Tibial artery (tissue), 4 donors: ENCODE measurements at places on chromosomes 1 and 21.
A peak's percentile ranks its signal among the peaks of the same experiment; 100 is the strongest.

GRCh38 chr21:39611551-39612190 is 1.1 kb upstream of the B3GALT5 start:
- DNase-seq = no peak

DNA sequence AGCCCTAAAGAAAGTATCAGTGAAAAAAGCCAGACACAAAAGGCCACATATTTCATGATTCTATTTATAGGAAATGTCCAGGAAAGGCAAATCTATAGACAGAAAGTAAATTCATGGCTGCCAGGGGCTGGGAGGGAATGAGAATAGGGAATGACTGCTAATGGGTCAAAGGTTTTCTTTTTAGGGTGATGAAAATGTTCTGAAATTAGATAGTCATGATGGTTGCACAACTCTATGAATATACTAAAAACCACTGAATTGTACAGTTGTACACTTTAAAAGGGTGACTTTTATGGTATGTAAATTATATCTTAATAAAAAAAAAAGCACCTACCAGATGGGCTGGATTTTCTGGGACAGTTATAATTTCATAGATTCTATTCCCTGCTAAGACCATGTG is 114.8 kb downstream of the CNIH3 start:
- no peak for DNase-seq

DNA sequence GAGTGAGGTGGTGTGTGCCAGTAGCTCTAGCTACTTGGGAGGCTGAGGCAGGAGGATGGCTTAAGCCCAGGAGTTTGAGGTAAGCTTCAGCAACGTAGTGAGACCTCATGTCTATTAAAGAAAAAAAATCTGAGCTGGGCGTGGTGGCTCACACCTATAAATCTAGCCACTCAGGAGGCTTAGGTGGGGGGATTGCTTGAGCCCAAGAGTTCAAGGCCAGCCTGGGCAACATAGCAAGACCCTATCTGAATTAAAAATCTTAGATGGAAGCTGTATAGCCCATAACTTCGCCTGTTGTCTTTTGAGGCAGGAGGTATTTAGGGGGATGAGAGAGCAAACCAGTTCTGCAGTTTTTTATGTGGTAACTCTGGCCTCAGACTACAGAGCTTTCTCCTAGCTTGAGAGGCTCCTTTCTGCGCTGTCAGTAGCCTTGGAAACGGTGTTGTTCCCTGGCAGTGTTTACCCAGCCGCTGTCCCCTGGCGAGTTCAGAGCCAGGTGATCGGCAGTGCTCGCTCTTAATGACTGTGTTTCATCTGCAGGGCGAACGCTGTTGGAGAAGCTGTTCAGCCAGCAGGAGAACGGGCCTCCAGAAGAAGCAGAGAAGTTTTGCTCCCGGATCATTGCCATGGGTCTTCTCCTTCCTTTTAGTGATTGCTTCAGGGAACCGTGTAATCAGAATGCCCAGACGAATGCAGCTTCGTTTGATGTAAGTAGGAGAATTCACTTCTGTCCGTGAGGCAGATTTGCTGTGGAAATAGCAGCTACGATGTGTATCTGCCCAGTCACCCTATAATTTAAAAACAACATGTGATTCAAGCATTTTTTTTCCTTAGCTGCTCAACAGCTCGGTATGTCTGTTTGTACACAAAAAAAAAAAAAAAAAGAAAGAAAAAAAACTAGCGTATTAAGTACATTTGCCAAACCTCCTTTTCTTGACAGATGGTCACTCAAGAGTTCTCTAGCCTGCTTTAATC is 31.2 kb downstream of the FMN2 start:
- DNase-seq = no peak

DNA sequence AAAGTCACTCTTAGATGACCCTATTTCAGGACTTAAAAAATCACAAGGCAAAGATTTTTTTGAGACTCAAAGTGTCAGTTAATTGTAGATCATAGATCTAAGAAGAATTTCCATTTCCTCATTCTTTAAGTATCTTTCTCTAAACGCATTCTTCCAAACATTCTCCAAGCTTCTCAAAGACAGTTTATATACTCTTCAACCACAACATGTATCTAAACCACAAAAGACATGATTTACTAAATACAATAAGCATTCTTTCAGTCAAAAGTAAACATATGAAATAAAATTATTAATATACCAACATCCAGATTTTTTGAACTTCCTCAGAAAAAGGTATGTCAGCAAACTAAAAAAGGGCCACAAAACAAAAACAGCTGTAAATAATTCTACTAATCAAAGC is 24.4 kb downstream of the RC3H1 start:
- no peak for DNase-seq

- DNase-seq = no peak
Measured at GRCh38 chr1:245353411-245353810, 198.6 kb downstream of the KIF26B start.

DNA sequence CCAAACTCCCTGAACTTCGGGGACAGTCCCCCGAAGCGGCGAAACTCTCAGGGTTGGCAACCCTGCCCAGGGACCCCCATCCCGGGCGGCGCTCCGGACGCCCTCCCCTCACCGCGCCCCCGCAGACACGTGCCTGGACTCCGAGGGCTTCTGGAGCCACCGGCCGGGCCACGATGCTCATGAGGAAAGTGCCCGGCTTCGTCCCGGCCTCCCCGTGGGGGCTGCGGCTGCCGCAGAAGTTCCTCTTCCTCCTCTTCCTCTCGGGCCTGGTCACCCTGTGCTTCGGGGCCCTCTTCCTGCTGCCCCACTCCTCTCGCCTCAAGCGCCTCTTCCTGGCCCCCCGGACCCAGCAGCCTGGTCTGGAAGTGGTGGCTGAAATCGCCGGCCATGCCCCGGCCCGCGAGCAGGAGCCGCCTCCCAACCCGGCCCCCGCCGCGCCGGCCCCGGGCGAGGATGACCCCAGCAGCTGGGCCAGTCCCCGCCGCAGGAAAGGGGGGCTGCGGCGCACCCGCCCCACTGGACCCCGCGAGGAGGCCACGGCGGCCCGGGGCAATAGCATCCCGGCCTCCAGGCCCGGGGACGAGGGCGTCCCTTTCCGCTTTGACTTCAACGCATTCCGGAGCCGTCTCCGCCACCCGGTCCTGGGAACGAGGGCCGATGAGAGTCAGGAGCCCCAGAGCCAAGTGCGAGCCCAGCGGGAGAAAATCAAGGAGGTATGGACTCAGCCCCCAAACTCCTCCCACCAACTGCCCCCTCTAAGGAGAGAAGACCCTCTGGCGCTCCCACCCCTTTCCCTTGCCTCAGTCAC is 1.2 kb downstream of the MAN1C1 start:
- peak; percentile 71 for DNase-seq

DNA sequence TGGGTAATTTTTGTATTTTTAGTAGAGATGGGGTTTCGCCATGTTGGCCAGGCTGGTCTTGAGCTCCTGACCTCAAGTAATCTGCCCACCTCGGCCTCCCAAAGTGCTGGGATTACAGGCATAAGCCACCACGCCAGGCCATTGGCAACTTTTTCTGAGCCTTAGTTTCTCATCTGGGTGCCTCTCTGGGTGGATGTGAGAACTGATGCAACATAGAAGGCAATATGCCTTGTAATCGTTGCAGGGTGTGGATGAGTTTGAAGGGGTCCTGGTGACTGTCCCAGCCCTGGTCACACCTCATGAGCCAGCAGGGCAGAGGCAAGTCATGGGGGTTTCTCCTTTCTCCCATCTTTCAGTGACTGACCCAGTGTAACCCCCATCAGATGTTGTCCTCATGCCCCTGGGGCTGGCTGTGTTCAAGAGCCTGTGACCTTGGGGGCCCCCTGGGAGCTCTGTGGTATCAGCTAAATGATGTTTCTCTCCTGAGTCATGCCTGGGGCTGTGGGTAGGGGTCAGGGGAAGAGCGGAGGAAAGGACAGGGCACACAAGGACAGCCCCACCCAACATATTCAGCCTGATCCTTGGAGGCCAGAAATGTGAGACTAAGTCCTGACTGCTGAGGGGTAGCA is 3.6 kb downstream of the COL9A2 start:
- no peak for DNase-seq

- DNase-seq = no peak
Measured at GRCh38 chr1:31712068-31712467, 8.3 kb upstream of the COL16A1 start.

DNA sequence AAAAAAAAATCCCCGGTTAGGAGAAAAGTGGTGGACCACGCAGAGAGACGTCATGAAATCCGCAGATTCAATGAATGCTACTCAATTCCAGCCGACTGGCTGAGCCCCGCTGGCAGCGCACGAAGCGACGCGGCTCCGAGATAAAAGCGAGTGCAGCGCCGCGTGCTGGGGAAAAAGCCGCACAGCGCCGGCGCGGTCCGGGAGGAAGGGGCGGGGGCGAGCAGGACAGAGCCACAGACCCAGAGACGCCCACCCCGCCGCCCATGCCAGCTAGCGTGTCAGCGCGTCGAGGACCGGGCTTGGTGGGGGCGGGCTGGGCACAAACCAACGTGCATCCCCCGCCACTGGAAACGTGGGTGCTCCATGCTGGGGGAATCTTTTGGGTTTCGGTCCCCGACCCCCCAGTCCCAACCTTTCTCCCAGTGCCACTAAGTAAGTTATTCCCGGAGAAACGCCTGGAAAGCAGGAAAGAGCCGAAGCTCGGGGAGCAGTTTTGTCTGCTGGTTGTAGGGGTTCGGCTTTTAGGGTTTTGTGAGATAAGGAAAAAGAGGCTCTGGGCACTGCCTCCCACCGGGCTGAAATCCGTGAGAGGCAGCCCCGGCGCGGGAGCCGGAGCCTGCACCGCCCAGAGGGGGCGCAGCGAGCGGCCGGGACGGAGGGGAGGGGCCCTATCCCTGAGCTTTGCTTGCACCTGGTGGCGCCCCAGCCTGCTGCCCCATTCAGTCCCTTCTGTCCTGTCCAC is at the start of gene KCNJ6:
Gene KCNJ6 (minus strand): TSS at position 148 of the 742 bp plus-strand sequence. CDS start 75,775 bp downstream, outside the sequence.
- no peak for DNase-seq
